Stimulated activated CD8-positive, alpha-beta memory T cell treated with anti-CD3 and anti-CD28 coated beads, Interleukin-12 subunit alpha, Interleukin-12 subunit beta, amount 100 ng/mL, for 4 hours (primary cell): ENCODE measurements at places on chromosomes 7 and 10.

DNA sequence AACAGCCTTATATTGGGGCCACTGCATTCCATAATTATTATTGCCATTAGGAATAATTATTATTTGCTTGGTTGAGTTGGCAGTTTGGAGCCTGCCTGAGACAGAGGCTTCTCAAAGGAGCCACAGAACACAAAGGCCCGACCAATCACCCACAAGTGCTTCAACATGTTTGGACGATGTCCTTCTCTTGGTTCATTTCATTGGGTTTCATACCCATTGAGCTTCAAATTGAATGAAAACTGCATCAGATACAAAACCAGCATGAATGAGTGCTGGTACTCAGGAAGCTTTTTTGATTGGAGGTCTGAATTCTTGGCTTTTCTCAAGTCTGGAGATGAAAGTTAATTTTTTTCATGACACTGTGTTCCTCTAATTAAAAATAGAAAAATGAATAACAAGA is 168.3 kb downstream of the CREB5 start:
- DNase-seq = no peak

DNA sequence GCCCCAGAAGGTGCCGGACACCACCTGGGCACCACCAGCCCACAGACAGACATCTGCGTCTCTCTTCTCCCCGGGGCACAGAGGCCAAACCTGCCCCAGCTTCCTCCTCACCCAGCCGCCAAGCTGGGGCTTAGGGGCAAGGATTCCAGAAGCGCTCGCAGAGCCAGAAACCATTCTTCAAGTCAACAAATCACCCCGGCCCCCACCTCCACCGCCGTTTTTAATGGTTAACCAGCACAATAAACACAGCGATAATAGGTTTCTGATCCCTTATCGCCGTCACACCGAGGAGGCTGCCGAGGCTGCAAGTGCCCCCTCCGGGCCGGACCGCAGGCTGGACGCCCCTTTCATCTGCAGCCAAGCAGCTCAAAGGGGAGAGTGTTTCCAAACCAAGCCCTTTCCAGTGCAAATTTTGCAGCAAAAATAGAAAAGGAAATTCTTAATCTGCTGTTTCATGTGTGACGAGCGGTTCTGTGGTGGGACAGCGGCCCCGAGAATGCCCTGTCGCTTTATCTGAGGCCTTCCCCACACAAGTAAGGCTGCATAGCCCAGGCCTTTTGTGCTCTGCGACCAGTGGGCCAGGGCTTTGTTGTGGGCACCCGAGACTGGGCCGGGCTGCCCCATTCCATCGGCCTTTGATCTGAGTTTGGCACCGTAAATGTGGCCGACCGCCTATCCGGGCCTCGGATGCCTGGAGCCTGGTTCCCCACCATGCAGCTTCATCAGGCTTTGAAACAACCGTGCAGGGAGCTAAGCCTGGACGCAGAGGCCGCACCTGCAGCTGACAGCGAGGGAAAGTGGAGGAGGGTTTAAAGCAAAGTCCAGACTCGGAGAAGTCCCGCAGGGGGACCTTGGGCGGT is 83.2 kb downstream of the FOXL3 start:
- DNase-seq = no peak

DNA sequence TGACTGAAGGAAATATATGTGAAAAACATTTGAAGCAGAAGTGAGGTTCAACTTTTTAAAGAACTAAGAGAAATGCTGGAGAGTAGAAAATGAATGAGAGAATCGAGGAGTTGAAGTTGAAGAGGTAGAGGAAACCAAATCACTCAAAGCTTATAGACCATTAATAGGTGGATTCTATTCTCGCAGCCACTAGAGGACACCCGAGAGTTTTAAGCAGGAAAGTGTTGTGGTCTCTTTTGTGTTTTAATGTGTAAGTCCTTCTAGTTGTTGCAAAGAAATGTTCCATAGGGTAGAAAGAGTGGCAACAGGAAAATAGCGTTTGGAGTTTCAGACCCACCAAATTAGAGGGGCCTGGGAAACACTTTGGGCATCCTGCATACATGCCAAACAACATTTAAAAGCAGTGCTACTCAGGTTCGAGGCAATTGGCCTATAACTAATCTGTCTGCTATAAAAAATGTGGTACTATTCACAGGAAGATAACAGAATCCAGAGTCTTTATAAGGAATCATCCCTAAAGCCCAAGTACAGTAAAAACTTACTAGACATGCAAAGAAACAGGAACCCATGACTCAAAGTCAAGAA is 75.3 kb upstream of the TAS2R16 start:
- no peak for DNase-seq

- DNase-seq = no peak
Measured at GRCh38 chr10:42830237-42830636, 47.6 kb downstream of the BMS1 start.

GRCh38 chr10:122098924-122099323 is 110.0 kb downstream of the TACC2 start:
- no peak for DNase-seq
